ENCODE measurements at places on chromosomes 7 and 10. TPM values are rescaled to one million over a fixed set of nuclear protein-coding genes. Genes with fewer than 3 reads are reported as not detected.

The NODAL gene
- total RNA-seq = not detected

The ERCC6 gene
- 36.2 TPM for total RNA-seq

The GRM3 gene
- not detected for total RNA-seq

The AKR1C4 gene
- total RNA-seq = not detected

The SPDYE16 gene
- 0.48 TPM for total RNA-seq

The EPO gene
- not detected for total RNA-seq

The NCF1 gene
- total RNA-seq = 16.4 TPM

The MEPCE gene
- total RNA-seq = 26.3 TPM

The FKBP6 gene
- total RNA-seq = not detected

The CLRN3 gene
- total RNA-seq = not detected

The TMEM213 gene
- not detected for total RNA-seq

The CFAP58 gene
- total RNA-seq = 1.3 TPM

Measured in aorta (tissue), 5 donors.